Chondrocyte (in vitro differentiated cells): ENCODE measurements at places on chromosomes 3 and 15. TPM values are rescaled to one million over a fixed set of nuclear protein-coding genes. Genes with fewer than 3 reads are reported as not detected.

- H3K27me3 ChIP-seq, result no peaks in the 10 kb centered on the region
- peak overlapping the region; percentile 91 for H3K27ac ChIP-seq
- H3K36me3 ChIP-seq, result peaks cover 9% of the 10 kb centered on the region
These were observed 200.5 kb upstream of the TPM1 start for GRCh38 chr15:62841891-62842559.

SCAMP5 gene
- 20.6 to 29.3 TPM (median 22.4 TPM) in 3 replicates for total RNA-seq

- peaks cover 28% of the 10 kb centered on the region for H3K4me1 ChIP-seq
- H3K36me3 ChIP-seq, result no peaks in the 10 kb centered on the region
- H3K27ac ChIP-seq, result no peak overlapping the region
- H3K4me3 ChIP-seq, result no peak overlapping the region
- no peaks in the 10 kb centered on the region for H3K27me3 ChIP-seq
These were observed 113.3 kb downstream of the PDCD6IP start for GRCh38 chr3:33911525-33912322.

- H3K4me3 ChIP-seq, result no peak overlapping the region
- H3K27me3 ChIP-seq, result no peaks in the 10 kb centered on the region
- H3K36me3 ChIP-seq, result peaks cover 8% of the 10 kb centered on the region
These were observed 6.7 kb downstream of the IDH2 start for GRCh38 chr15:90095521-90095959.

- H3K27me3 ChIP-seq, result no peaks in the 10 kb centered on the region
- peaks cover 6% of the 10 kb centered on the region for H3K36me3 ChIP-seq
- peaks cover 49% of the 10 kb centered on the region for H3K4me1 ChIP-seq
- H3K4me3 ChIP-seq, result no peak overlapping the region
These were observed 122.4 kb upstream of the IL12A start for GRCh38 chr3:159866201-159866746.

DNA sequence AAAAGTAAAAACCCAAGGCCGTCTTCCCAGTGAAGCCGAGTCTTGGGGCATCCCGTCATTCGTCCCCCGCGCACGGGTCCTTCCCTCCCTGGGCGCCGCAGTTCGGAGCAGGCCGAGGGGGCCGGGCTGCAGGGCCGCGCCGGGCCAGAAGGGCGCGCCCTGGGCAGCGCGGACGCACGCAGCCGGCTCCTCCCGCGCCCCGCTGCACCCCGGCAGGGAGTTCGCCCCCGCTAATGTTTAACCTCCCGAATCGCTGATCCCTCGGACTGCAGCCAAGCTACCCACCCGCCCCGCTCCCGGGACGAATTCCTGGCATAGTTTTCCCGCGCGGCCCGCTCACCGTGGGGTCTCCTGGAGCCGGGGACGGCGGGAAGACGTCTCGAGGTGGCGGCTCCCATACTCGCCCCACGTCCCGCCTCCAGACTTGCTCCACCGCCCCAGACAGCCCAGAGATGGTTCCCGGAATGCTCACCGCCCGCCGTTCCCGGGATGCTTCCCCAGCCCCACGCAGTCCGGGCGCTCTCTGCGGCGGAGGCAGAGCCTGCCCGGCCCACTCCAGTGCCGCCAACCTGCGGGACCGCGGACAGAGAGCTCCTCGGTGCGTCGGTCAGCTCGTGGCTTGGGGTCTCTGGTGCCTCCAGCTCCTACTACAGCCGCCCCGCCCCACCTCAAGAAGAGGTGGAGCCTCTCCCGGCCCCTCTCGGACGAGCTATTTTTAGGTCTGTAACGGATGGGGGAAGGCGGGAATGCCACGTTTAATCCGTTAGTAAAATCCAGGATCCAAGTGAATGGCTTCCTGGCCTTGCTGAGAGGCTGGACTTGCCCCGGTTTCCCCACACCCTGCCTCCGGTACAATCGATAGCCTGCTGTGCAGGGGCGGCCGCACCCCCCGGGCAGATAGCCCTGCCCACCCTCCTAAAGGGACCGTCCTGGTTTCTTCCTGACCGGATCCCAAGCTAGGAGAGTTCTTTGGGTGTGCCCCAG is at the start of gene DZIP1L:
TSS of gene DZIP1L (minus strand) at position 621 of the 984 bp plus-strand sequence. CDS start 11,637 bp downstream, outside the sequence.
- H3K27ac ChIP-seq, result peak within 1 kb of the TSS; percentile 98
- DNase-seq, result peak; percentile 93
- H3K36me3 ChIP-seq, result peaks cover 3% of the 10 kb centered on the region
- H3K4me1 ChIP-seq, result peaks cover 43% of the 10 kb centered on the region
- H3K27me3 ChIP-seq, result no peaks in the 10 kb centered on the region
- peak within 1 kb of the TSS; percentile 93 for H3K4me3 ChIP-seq

ALDH1A3 gene
- 0.51 to 0.55 TPM in 2 of 3 replicates, not detected in the other for total RNA-seq

- peaks cover 3% of the 10 kb centered on the region for H3K36me3 ChIP-seq
- H3K4me3 ChIP-seq, result no peak overlapping the region
- H3K27me3 ChIP-seq, result no peaks in the 10 kb centered on the region
These were observed 48.7 kb downstream of the FBLN2 start for GRCh38 chr3:13597661-13598060.

GRCh38 chr3:160126761-160127160 is 98.5 kb upstream of the C3orf80 start:
- no peaks in the 10 kb centered on the region for H3K36me3 ChIP-seq
- no peak overlapping the region for H3K27ac ChIP-seq
- DNase-seq, result no peak
- peaks cover 47% of the 10 kb centered on the region for H3K4me1 ChIP-seq
- no peaks in the 10 kb centered on the region for H3K27me3 ChIP-seq
- no peak overlapping the region for H3K4me3 ChIP-seq

GRCh38 chr3:101913168-101913567 is 63.9 kb downstream of the NFKBIZ start:
- DNase-seq, result no peak
- H3K27me3 ChIP-seq, result no peaks in the 10 kb centered on the region
- no peak overlapping the region for H3K27ac ChIP-seq
- peaks cover 9% of the 10 kb centered on the region for H3K4me1 ChIP-seq
- no peak overlapping the region for H3K4me3 ChIP-seq

- H3K36me3 ChIP-seq, result peaks cover 2% of the 10 kb centered on the region
- peaks cover 17% of the 10 kb centered on the region for H3K4me1 ChIP-seq
- no peak for DNase-seq
- no peak overlapping the region for H3K4me3 ChIP-seq
- H3K27me3 ChIP-seq, result no peaks in the 10 kb centered on the region
- peak overlapping the region; percentile 57 for H3K27ac ChIP-seq
These were observed 16.2 kb downstream of the CEP152 start for GRCh38 chr15:48794697-48795134.

- no peaks in the 10 kb centered on the region for H3K36me3 ChIP-seq
- DNase-seq, result no peak
These were observed 84.7 kb downstream of the EOMES start for GRCh38 chr3:27637346-27637995.

SLC28A1 gene
- not detected in 3 replicates for total RNA-seq

DNA sequence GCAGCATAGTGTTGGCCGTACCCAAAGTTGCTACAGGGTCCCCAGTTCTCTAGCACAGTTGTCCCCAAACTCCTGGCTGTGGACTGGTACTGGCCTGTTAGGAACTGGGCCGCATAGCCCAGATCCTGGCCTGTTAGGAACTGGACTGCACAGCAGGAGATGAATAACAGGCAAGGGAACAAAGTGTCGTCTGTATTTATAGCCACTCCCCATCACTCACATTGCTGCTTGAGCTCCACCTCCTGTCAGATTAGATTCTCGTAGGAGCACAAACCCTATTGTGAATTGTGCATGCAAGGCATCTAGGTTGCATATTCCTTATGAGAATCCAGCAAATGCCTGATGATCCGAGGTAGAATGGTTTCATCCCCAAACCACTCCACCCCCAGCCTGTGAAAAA is 604.0 kb upstream of the LMCD1 start:
- H3K4me1 ChIP-seq, result no peaks in the 10 kb centered on the region
- DNase-seq, result no peak
- no peak overlapping the region for H3K27ac ChIP-seq
- no peak overlapping the region for H3K4me3 ChIP-seq
- no peaks in the 10 kb centered on the region for H3K36me3 ChIP-seq

- H3K4me3 ChIP-seq, result no peak overlapping the region
- no peak overlapping the region for H3K27ac ChIP-seq
- H3K4me1 ChIP-seq, result peaks cover 15% of the 10 kb centered on the region
- H3K27me3 ChIP-seq, result peaks cover 4% of the 10 kb centered on the region
- H3K36me3 ChIP-seq, result peaks cover 1% of the 10 kb centered on the region
- no peak for DNase-seq
These were observed 63.7 kb upstream of the DAZL start for GRCh38 chr3:16668776-16669545.

- H3K4me1 ChIP-seq, result peaks cover 23% of the 10 kb centered on the region
- DNase-seq, result no peak
- no peaks in the 10 kb centered on the region for H3K27me3 ChIP-seq
These were observed 35.1 kb downstream of the CMTM6 start for GRCh38 chr3:32467333-32468070.

DNA sequence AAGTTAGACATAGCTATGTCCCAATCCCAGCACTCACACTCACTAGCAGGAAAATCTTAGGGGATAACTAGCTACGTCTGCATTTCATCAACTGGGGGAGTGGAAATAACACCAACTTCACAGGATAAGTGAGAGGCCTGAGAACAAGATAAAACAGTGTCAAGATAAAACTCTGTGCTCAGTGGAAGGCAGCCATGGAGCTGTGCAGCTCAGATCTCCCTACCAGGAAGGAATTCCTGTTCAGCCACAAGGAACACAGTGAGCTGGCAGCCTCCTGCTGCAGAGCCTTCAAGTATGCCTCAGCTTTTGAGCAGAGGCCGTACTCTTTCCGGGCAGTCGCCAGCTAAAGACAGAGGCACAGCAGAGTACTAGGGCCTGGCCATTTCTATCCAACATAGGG is 115.8 kb upstream of the TOPAZ1 start:
- peaks cover 4% of the 10 kb centered on the region for H3K27me3 ChIP-seq
- peak overlapping the region; percentile 70 for H3K27ac ChIP-seq
- no peak for DNase-seq
- H3K4me3 ChIP-seq, result no peak overlapping the region

ADGRG7 gene
- total RNA-seq, result not detected in 3 replicates

GRCh38 chr3:141505166-141505565 is 18.3 kb downstream of the RASA2 start:
- no peaks in the 10 kb centered on the region for H3K36me3 ChIP-seq
- H3K27ac ChIP-seq, result no peak overlapping the region
- no peak for DNase-seq

LINS1 gene
- 7.2 to 15.7 TPM (median 9.3 TPM) in 3 replicates for total RNA-seq

ANKDD1A gene
- total RNA-seq, result 3.4 to 4.3 TPM (median 3.8 TPM) in 3 replicates

CFAP20DC gene
- 1.9 to 3.6 TPM (median 3.1 TPM) in 3 replicates for total RNA-seq

LIPC gene
- total RNA-seq, result not detected in 3 replicates

DNA sequence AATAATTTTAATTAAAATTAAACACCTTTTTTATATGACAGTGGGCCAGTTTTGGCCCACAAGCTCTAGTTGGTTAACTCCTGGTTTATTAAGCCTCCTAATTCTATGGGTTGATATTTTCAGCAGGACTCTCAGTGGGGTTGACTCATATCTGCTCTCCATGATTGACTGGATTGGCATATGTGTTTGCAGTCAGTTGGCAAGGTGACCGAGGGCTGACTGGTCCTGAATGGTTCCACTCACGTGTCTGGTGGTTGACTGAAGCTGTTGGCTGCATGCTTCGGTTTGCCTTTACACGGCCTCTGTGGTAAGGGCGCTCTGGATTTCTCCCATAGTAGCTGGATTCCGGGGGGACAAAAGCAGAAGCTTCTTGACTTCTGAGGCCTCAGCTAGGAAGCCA is 65.3 kb upstream of the ZNF280D start:
- H3K4me1 ChIP-seq, result peaks cover 20% of the 10 kb centered on the region
- H3K4me3 ChIP-seq, result no peak overlapping the region
- no peaks in the 10 kb centered on the region for H3K36me3 ChIP-seq
- DNase-seq, result no peak
- no peaks in the 10 kb centered on the region for H3K27me3 ChIP-seq

- H3K27ac ChIP-seq, result no peak overlapping the region
- no peak overlapping the region for H3K4me3 ChIP-seq
- H3K4me1 ChIP-seq, result peaks cover 30% of the 10 kb centered on the region
- DNase-seq, result peak; percentile 43
- H3K27me3 ChIP-seq, result no peaks in the 10 kb centered on the region
These were observed 65.1 kb upstream of the LCTL start for GRCh38 chr15:66630801-66631351.

GRCh38 chr15:65211482-65211982 is 259 bp upstream of the CILP start:
- peak overlapping the region; percentile 61 for H3K27ac ChIP-seq
- no peak for DNase-seq
- H3K4me3 ChIP-seq, result no peak overlapping the region
- no peaks in the 10 kb centered on the region for H3K36me3 ChIP-seq
- peaks cover 28% of the 10 kb centered on the region for H3K4me1 ChIP-seq
- H3K27me3 ChIP-seq, result no peaks in the 10 kb centered on the region

GRCh38 chr3:147113293-147114044 is 292.9 kb downstream of the ZIC4 start:
- H3K36me3 ChIP-seq, result peaks cover 2% of the 10 kb centered on the region
- H3K4me3 ChIP-seq, result no peak overlapping the region
- H3K4me1 ChIP-seq, result peaks cover 12% of the 10 kb centered on the region
- DNase-seq, result no peak
- H3K27ac ChIP-seq, result peak overlapping the region; percentile 89

GRCh38 chr3:127351775-127352350 is 64.0 kb upstream of the PRR20G start:
- H3K36me3 ChIP-seq, result no peaks in the 10 kb centered on the region
- no peak for DNase-seq
- H3K4me3 ChIP-seq, result no peak overlapping the region
- no peaks in the 10 kb centered on the region for H3K4me1 ChIP-seq

PAQR5 gene
- 0.20 TPM in 1 of 3 replicates, not detected in the others for total RNA-seq

CPN2 gene
- not detected in 3 replicates for total RNA-seq

LEKR1 gene
- 0.45 to 0.59 TPM in 2 of 3 replicates, not detected in the other for total RNA-seq

DNA sequence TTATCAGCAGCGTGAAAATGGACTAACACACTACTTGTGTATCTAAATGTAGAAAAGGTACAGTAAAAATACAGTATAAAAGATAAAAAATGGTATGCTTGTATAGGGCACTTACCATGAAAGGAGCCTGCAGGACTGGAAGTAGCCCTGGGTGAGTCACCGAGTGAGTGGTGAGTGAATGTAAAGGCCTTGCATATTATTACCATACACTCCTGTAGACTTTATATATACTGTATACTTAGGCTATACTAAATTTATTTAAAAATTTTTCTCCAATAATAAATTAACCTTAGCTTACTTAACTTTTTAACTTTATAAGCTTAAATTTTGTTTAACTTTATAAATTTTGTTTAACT is 67.2 kb upstream of the TSPAN3 start:
- peaks cover 36% of the 10 kb centered on the region for H3K4me1 ChIP-seq
- H3K4me3 ChIP-seq, result no peak overlapping the region
- no peaks in the 10 kb centered on the region for H3K27me3 ChIP-seq
- no peak for DNase-seq

DNA sequence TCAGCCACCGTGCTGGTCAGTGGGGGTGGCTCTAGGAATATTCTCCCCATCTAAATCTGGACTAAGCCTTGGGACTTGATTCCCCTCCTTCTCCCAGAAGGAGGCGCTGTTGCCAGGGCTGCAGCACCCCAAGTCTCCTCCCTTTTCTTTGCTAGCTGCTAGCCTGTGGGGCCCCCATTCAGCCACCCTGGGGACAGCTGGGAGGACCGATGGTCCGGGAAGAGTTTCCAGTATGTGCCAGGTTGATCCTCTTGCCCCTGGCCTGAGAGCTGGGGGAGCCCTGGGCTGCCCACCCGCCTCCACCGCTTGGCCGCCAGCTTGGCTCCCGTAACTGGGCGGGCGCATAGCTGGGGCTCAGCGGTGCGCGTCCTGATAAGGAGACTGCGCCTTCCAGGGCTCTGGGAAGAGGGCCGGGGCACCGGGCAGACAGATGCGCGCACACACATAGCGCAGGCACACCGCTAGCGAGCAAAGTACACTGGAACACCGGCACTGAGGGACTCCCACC is 4.2 kb downstream of the SMAD6 start:
- H3K27ac ChIP-seq, result no peak overlapping the region
- no peaks in the 10 kb centered on the region for H3K27me3 ChIP-seq
- DNase-seq, result no peak
